ENCODE measurements at places on chromosomes 6 and 20.

- DNase-seq, result no peak
Observed at GRCh38 chr20:12404941-12405340, 487.2 kb downstream of the BTBD3 start.

GRCh38 chr6:89311853-89312531, 3.1 kb downstream of the GABRR2 start:
- DNase-seq, result no peak

- DNase-seq, result no peak
Observed at GRCh38 chr6:47804821-47805220, 23.0 kb downstream of the OPN5 start.

DNA sequence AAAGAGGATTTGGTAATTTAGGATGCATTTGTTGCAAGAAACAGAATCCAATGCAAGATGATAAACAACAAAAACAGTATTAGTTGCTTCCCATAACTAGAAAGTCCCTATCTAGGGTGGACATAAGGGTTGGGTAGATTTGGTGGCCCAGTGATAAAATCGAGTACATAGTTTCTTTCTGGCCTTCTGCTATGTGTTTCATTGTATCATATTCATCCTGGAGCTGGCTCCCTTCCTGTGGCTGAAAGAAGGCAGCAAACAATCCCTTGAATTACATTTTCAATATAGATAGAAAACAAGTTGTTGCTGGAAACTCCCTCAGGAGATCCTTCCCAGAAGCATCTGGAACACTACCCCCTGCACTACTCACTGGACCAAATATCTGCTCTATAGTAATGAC, 135.1 kb downstream of the ID4 start:
- no peak for DNase-seq

DNA sequence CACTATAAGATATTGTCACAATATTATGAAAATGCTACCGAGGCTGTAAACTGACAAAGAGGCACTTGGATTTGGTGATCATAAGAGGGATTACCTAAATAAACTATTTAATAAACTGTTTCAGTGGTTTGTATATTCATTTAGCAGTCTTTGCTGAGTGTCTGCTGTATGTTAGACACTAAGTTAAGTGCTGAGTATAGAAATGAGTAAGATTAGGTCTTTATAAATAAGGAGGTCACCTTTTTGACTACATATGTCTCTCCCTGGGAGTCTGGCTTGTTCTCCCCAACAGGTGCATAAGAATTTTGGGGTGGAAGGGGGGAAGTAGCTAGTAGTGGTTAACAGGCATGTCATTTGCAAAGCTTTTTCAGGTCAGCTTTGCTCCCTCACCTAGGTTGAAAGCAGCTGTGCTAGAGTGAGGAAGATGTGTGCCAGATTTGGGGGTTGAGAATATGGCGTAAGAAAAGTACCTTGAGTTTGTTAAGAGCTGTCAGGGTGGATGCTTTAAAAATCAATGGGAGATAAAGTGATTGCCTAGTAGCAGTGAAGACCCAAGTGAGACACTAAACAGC, 246.3 kb downstream of the ZFAND3 start:
- no peak for DNase-seq

GRCh38 chr6:46175976-46176375, 5.2 kb upstream of the ENPP5 start:
- no peak for DNase-seq

DNA sequence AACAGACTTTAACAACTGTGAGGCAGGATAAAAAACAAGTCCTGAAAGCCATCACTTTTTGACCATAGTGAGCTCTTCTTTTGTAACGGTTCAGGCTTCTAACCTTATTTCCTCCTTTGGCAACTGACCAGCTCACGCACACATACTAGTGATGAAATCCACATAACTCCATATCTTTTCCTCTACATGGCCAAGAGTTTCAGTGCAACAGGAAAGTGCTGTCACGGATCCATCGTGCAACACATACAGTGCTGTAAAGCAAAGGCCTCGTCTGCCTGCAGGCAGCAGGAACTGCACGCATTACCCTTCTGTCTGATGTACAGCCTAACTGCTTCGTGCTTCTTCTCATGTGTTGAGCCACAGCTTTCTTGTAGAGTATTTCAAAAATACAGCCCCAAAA, 108.5 kb downstream of the EPM2A start:
- DNase-seq, result no peak

DNA sequence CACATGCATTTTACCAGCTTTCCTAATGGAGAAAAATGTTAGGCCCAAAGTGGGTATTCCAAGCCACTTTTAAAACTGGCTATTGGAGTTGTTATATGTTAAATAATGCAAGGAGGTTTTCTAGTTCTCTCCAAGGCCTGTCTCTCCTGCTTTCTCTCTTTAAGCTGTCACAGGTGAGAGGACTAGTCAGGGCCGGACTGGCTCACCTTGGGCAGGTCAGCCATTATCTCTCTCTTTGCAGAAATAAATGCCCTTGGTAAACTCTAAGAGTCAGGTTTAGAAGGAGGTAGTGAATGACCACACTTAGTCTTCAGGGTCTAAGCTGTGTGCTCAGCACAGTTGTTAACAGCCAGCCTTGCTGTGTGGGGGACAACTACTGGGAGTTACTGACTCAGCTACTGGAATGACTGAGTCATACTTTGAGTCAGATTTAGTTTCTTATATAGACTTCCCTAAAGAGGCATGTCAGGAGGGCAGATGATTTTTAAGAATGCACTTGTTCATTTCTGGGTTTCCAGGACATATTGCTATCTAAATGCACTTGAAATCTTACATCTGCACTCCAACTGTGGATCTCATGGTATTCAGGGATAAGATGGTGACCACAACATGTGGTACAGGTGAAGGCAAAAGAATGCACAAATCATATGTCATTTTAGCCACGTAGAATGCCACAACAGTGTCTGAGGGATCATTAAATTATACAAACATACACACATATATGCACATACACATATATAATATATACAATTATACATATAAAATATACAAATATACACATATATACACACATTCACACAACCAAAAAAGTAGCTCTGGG, 719.4 kb downstream of the EPM2A start:
- DNase-seq, result no peak

DNA sequence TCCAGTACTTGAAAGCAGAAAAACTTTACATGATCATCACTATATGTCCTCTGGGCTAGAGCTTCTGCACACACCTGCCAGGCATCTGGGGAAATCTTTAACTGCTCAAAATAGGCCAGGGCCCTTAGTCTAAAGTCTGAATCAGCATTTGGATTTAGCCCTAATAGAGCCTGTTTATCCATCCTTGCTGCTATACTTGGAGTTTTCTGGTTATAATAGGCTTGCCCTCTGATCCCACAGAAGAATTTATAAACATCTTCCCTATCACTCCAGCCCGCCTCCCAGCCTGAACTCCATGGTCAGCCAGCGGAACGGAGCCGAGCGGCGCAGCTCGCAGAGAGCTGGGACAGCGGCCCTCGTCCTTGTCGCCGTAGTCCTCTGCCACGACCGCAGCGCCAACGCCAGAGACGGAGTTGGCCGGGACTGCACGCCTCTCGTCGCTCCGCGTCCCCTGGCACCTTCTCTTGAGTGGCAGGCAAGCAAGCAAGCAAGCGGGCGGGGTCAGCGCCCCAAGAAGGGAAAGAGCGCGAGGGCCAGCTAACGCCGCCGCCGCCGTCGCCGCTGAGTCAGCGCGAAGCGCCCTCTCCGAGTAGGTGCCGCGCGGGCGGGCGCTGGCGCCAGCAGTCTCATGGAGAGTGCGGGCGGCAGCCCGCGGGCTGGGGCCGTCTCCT, 25.4 kb upstream of the ASIP start:
- DNase-seq, result no peak

- DNase-seq, result no peak
Observed at GRCh38 chr6:83047065-83047754, 18.4 kb downstream of the UBE3D start.

GRCh38 chr6:119158057-119158848, 79.8 kb upstream of the FAM184A start:
- DNase-seq, result no peak

DNA sequence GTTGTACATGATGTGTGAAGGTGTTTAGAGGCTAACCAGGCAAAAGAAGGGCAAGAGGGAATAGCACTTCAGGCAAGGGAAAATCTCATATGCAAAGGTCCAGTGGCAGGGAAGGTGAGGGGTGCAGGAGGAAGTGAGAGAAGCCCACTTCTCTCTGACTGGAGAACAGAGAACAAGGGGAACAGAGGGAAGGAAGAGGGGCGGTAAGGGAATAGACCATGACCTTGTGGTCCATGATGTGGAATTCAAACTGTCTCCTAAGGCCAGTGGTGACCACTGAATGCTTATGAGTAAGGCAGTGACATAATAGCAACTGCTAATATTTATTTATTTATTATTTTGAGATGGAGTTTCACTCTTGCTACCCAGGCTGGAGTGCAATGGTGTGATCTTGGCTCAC, 20.6 kb upstream of the SLC9A8 start:
- no peak for DNase-seq

DNA sequence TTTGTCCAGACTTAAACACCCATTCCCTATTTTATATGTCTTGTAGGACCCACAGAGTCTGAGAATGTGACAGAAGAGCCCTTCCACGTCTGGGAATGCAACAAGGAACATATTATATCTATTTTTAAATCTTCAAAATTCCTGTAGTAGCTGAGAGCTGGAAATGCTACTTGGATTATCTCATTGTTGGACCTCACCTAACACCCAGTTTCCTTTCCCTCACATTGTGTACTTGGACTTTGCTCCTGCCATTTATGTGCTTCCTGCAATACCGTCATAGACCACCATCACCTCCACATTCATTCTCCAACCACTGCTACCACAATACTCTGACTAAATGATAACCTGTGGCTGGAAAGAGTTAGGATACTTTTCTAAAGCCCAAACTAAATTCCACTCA, 335.4 kb downstream of the COL12A1 start:
- no peak for DNase-seq

DNA sequence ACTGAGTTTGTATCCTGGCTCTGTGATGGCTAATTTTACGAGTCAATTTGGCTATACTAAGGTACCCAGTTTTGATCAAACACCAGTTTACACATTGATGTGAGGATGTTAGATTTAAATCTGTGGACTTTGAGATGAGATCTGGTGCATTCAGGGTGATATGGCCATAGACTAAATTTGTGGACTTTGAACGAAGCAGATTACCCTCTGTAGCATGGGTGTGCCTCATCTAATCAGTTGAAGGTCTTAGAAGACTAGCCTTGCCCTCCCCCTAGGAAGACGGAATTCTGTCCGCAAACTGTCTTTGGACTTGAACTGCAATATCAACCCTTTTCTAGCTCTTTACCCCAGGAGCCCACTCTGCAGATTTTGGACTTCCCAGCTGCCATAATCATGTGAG, 547.8 kb upstream of the CITED2 start:
- no peak for DNase-seq

DNA sequence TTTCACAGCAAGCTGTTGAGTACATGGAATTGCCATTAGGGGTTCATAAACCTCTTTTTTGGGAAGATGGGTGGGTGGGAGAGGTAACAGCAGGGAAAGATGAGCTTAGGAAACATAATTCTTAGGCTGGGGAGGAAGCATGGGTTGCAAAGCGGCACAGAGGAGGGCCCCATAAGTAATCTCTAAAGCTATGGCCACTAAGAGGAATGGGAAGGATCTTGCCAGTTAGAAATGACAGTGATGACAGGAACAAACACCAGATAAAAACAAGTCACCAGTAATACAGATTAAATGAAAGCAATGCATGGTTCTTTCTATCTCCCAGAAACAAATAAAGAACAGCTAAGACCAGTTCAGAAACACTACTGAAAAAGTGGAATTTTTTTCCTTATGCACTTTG, 31.0 kb upstream of the PRELID3B start:
- no peak for DNase-seq

DNA sequence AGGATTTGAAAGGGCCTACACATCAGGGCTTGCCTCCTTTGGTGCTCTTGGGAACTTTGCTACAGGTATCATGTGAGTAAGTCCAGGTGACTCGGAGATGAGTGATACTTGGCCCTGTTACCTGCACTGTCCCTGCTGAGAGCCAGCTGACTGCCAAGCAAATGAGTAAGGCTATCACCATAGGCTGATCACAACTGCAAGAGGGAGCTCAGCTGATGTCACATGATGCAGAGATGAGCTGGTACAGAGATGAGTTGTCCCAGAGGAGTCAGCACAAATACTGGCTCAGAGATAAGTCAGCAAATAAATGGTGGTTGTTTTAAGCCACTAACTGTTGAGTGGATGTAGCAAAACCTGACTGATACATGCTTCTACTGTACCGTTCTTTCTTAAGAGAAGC, 41.4 kb downstream of the LAMP5 start:
- DNase-seq, result no peak

DNA sequence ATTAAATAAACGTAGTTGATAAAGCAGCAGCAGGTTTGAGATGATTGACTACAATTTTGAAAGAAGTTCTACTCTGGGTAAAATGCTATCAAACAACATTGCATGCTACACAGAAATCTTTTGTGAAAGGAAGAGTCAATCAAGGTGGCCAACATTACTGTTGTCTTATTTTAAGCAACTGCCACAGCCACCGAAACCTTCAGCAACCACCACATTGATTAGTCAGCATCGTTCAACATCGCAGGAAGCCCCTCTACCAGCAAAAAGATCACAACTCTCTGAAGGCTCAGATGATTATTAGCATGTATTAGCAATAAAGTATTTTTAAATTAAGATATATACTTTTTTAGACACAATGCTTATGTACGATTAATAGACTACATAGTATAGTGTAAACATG, 14.0 kb downstream of the PGBD1 start:
- DNase-seq, result no peak

DNA sequence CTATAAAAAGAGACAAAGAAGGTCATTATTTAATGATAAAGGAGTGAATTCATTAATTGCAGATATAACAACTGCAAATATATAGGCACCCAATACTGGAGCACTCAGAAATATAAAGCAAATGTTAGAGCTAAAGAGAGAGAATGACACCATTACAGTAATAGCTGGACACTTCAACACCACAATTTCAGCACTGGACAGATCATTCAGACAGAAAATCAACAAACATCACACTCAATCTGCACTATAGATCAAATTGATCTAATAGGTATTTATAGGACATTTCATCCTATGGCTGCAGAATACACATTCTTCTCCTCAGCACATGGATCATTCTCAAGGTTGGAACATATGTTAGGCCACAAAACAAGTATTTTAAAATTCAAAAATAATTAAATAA, 72.7 kb downstream of the MAP7 start:
- DNase-seq, result no peak

- no peak for DNase-seq
Observed at GRCh38 chr6:5723841-5724691, 282.7 kb downstream of the NRN1 start.

GRCh38 chr6:166268431-166268830, 39.8 kb downstream of the PRR18 start:
- DNase-seq, result no peak

GRCh38 chr6:21666201-21666691, 72.7 kb downstream of the SOX4 start:
- DNase-seq, result no peak

Data from cortex of kidney (tissue), 1 donor.